ENCODE measurements at places on chromosomes 4 and X.

GRCh38 chrX:109344678-109345077, 137.2 kb downstream of the GUCY2F start:
- H3K36me3 ChIP-seq: no peaks in the 10 kb centered on the region
- no peak overlapping the region for H3K27ac ChIP-seq
- peaks cover 25% of the 10 kb centered on the region for H3K4me1 ChIP-seq
- H3K4me3 ChIP-seq: no peak overlapping the region
- DNase-seq: no peak
- H3K27me3 ChIP-seq: no peaks in the 10 kb centered on the region

- H3K4me3 ChIP-seq: no peak overlapping the region
- H3K27ac ChIP-seq: no peak overlapping the region
- peaks cover 9% of the 10 kb centered on the region for H3K36me3 ChIP-seq
- H3K27me3 ChIP-seq: no peaks in the 10 kb centered on the region
- DNase-seq: no peak
These were observed 36.7 kb downstream of the ANTXR2 start for GRCh38 chr4:80036306-80036705.

GRCh38 chr4:8920969-8921368, 49.3 kb upstream of the HMX1 start:
- DNase-seq: peak; percentile 39
- H3K4me1 ChIP-seq: no peaks in the 10 kb centered on the region
- peaks cover 50% of the 10 kb centered on the region for H3K27me3 ChIP-seq

GRCh38 chrX:110038900-110039299, 36.0 kb downstream of the TMEM164 start:
- H3K27ac ChIP-seq: no peak overlapping the region
- peaks cover 15% of the 10 kb centered on the region for H3K4me1 ChIP-seq
- H3K4me3 ChIP-seq: no peak overlapping the region
- no peak for DNase-seq
- peaks cover 4% of the 10 kb centered on the region for H3K36me3 ChIP-seq
- no peaks in the 10 kb centered on the region for H3K27me3 ChIP-seq

- peak overlapping the region; percentile 100 for H3K27ac ChIP-seq
- H3K4me3 ChIP-seq: peak overlapping the region; percentile 99
- no peaks in the 10 kb centered on the region for H3K36me3 ChIP-seq
- DNase-seq: no peak
- H3K4me1 ChIP-seq: peaks cover 10% of the 10 kb centered on the region
These were observed 486 bp downstream of the CLCN3 start for GRCh38 chr4:169620880-169621248.

DNA sequence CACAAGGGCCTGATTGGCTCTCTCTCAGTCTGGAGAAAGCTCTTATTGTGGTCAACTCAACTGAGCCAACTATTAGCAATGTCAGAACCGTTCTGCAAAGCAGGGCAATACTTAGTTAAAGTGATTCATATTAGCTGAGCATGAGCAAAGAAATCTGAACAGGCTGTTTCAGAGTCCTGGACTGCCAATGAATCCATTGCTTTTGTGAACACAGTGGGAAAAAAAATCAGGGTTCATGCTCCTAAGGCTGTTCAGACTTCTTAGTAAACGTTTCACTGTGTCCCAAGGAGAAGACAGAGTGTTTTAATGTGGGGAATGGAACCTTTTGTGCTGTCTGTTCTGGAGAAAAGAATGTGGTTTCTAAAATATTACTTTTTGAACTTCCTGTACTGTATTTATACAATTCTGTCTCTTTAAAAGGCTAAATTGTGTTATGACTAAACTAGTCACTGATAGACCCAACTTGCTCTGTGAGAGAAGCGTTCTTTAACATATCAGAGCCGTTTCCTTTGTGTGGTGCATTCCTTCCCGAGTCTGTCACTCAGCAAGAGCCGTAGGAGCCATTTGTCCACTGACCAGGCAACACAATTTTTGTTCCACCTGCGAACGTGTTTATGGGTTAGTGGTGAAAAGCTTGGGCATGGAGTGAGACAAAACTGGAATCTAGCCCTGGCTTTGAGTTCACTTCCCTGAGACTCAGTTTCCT, 366.1 kb downstream of the FBXO8 start:
- no peak overlapping the region for H3K4me3 ChIP-seq
- H3K27ac ChIP-seq: no peak overlapping the region
- H3K4me1 ChIP-seq: peaks cover 12% of the 10 kb centered on the region
- H3K36me3 ChIP-seq: no peaks in the 10 kb centered on the region

DNA sequence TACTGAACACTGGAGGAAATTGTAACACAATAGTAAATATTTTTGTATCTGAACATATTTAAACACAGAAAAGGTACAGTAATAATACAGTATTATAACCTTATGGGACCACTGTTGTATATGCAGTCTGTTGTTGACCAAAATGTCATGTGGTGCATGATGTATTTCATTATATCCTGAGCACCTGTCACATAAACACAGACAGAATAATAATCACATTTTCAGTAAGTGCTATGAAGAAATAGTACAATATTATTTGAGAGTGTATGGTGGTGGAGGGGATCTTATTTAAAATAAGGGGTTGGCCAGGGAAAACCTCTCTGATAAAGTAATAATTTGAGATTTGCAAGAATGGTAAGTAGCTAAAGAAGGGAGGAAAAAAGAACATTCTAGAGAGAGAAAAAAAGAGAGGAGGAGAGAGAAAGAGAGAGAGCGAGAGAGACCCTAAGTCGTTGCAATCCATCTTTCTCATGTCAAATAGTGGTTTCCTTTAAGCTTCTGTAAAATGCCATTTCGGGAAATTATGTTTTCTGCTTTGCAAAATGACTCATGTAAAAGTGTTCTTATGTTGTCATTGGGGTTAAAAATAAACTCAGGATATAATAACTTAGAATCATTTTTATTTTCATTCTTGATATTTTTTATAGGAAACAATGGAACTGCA, 19.3 kb upstream of the CLNK start:
- no peaks in the 10 kb centered on the region for H3K36me3 ChIP-seq
- H3K27ac ChIP-seq: no peak overlapping the region
- no peaks in the 10 kb centered on the region for H3K27me3 ChIP-seq
- no peaks in the 10 kb centered on the region for H3K4me1 ChIP-seq

- H3K36me3 ChIP-seq: no peaks in the 10 kb centered on the region
- peaks cover 24% of the 10 kb centered on the region for H3K27me3 ChIP-seq
- H3K4me3 ChIP-seq: peak overlapping the region; percentile 62
- H3K27ac ChIP-seq: no peak overlapping the region
- DNase-seq: peak; percentile 71
- H3K4me1 ChIP-seq: no peaks in the 10 kb centered on the region
These were observed 13.4 kb downstream of the ARHGEF6 start for GRCh38 chrX:136767104-136767941.

DNA sequence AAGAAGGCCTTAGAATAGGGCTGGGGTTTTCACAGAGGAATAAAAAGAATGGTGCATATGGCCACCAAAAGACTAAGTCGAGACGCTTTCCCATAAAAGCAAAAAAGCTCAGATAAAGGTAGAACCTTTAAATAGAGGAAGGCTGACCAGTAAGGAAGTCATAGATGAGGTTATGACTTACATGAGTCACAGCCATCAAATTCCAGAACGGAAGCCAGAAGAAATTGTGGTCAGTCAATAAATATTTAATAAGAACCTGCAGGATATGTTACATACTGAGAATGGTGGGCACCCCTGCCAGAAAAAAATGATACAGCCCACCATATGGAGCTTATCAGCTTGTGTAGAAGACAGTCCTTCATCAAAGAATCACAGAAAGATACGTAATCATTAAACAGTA, 120.1 kb downstream of the MANBA start:
- no peak overlapping the region for H3K4me3 ChIP-seq
- H3K4me1 ChIP-seq: no peaks in the 10 kb centered on the region

- no peak for DNase-seq
- H3K4me3 ChIP-seq: peak overlapping the region; percentile 34
- H3K27ac ChIP-seq: peak overlapping the region; percentile 25
These were observed 34.6 kb downstream of the LIMCH1 start for GRCh38 chr4:41572516-41572915.

DNA sequence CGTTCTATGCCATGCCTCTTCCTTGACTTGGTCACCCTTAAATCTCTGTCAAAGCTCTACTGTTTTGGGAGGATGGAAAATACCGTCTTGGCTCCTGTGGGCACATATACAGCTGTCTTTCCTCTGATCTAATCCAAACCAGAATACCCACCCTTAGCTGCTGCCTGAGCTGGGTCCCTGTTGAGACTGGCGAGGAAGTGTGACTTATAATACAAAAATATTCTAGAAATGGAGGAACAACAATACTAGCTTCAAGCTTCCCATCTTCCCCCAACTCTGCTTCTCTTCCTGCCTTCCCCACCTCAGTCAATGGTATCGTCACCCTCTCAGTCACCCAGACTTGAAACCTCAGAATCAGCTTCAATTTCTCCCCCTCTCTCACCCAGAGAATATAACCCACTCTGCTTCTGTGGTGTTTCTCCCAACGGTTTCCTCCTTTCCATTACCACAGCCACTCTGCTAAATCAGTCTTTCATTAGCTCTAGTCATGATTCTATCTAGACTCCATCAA, 599 bp upstream of the IL2RG start:
- H3K4me3 ChIP-seq: no peak overlapping the region
- H3K36me3 ChIP-seq: no peaks in the 10 kb centered on the region

- no peaks in the 10 kb centered on the region for H3K36me3 ChIP-seq
- no peak overlapping the region for H3K27ac ChIP-seq
- no peaks in the 10 kb centered on the region for H3K4me1 ChIP-seq
- DNase-seq: no peak
- no peaks in the 10 kb centered on the region for H3K27me3 ChIP-seq
These were observed 1653.3 kb upstream of the PCDH7 start for GRCh38 chr4:29066861-29067260.

- H3K27me3 ChIP-seq: no peaks in the 10 kb centered on the region
- no peak for DNase-seq
- peaks cover 3% of the 10 kb centered on the region for H3K36me3 ChIP-seq
- H3K4me3 ChIP-seq: no peak overlapping the region
- H3K4me1 ChIP-seq: no peaks in the 10 kb centered on the region
- H3K27ac ChIP-seq: no peak overlapping the region
These were observed 35.7 kb downstream of the IDS start for GRCh38 chrX:149469406-149469805.

GRCh38 chrX:51461053-51462044, 35.0 kb downstream of the NUDT11 start:
- no peaks in the 10 kb centered on the region for H3K27me3 ChIP-seq
- no peak overlapping the region for H3K27ac ChIP-seq
- no peak overlapping the region for H3K4me3 ChIP-seq
- no peaks in the 10 kb centered on the region for H3K4me1 ChIP-seq

GRCh38 chrX:120727452-120727851, 97.6 kb upstream of the C1GALT1C1 start:
- H3K36me3 ChIP-seq: no peaks in the 10 kb centered on the region
- DNase-seq: no peak
- no peaks in the 10 kb centered on the region for H3K4me1 ChIP-seq
- no peak overlapping the region for H3K4me3 ChIP-seq
- no peak overlapping the region for H3K27ac ChIP-seq
- no peaks in the 10 kb centered on the region for H3K27me3 ChIP-seq

DNA sequence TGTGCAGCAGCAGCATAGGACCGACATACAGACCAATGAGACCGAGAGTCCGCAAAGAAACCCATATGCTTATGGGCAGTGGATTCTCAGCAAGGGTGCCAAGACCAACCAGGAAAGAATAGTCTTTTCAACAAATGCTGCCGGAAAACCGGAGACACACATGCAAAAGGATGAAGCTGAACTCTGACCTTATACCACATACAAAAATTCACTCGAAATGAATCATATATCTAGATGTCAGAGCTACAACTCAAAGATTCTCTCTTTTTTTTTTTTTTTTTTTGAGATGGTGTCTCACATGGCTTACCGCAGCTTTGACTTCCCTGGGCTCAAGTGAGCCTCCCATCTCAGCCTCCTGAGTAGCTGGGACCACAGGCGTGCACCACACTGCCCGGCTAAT, 16.0 kb upstream of the MXD4 start:
- no peaks in the 10 kb centered on the region for H3K36me3 ChIP-seq
- no peak overlapping the region for H3K4me3 ChIP-seq
- H3K27me3 ChIP-seq: peaks cover 3% of the 10 kb centered on the region
- no peak overlapping the region for H3K27ac ChIP-seq

- H3K36me3 ChIP-seq: no peaks in the 10 kb centered on the region
- DNase-seq: no peak
- H3K27ac ChIP-seq: no peak overlapping the region
- H3K4me3 ChIP-seq: no peak overlapping the region
- no peaks in the 10 kb centered on the region for H3K27me3 ChIP-seq
- no peaks in the 10 kb centered on the region for H3K4me1 ChIP-seq
These were observed 146.0 kb upstream of the FRMPD4 start for GRCh38 chrX:11992271-11992670.

- peaks cover 23% of the 10 kb centered on the region for H3K4me1 ChIP-seq
- DNase-seq: no peak
- no peak overlapping the region for H3K27ac ChIP-seq
These were observed 416.0 kb upstream of the TENM3 start for GRCh38 chr4:181827246-181827645.
